ENCODE measurements at places on chromosomes 12 and 14. TPM values are rescaled to one million over a fixed set of nuclear protein-coding genes. Genes with fewer than 3 reads are reported as not detected.

The EIF2B2 gene
- polyA plus RNA-seq = 44.8 TPM

The ATL1 gene
- polyA plus RNA-seq = 15.0 TPM

The STXBP6 gene
- 25.1 TPM for polyA plus RNA-seq

The BTBD6 gene
- 40.6 TPM for polyA plus RNA-seq

The METTL17 gene
- polyA plus RNA-seq = 52.1 TPM
